Endothelial cell of umbilical vein (primary cell): ENCODE measurements at places on chromosomes 3 and 15. TPM values are rescaled to one million over a fixed set of nuclear protein-coding genes. Genes with fewer than 3 reads are reported as not detected.

- no peak for DNase-seq
Measured at GRCh38 chr3:123561188-123561587, 23.7 kb downstream of the HACD2 start.

GRCh38 chr3:59609657-59610348 is 560.0 kb upstream of the CFAP20DC start:
- no peak for DNase-seq

- no peak for DNase-seq
Measured at GRCh38 chr3:113008117-113008516, 17.3 kb downstream of the GTPBP8 start.

GRCh38 chr3:127045435-127046045 is 62.6 kb downstream of the PLXNA1 start:
- no peak for DNase-seq

DNA sequence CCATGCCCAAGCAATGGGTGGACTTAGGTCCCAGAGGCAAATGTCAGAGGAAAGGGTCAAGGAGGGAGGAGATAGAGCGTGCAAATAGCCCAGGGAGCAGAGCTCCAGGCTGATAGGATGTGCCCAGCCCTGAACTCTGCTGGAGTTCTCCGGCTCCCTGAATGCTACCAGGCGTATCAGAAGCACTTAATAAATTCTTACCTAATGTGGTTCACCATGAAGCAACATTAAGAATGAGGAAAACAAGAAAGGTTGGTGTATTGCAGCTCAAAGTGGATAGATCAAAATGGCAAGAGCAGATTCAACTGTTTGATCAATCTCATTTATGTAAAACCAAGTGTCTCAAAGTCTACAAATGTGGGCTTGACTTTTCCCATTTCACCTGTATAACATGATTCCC is 38.3 kb downstream of the PXYLP1 start:
- DNase-seq, result no peak

- DNase-seq, result no peak
Measured at GRCh38 chr15:64024172-64025050, 21.9 kb downstream of the DAPK2 start.

DNA sequence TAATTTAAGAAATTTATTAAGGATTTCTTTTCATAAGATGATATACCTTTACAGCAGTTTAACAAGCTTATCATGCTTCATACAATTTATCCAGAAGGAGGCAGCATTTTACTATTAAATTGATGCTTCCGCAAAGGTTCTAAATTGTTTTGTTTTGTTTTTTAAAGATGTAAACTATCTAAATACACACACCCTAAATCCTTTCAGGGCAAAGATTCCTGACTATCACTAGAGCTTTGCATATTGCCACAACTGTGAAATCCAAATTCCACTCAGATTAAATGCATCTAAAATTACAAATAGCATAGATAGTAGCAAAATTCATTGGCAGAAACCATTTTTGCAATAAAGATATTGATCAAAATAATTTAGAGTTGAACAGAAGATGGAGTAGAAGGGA is 44.5 kb upstream of the CCNL1 start:
- peak; percentile 74 for DNase-seq

CYP8B1 gene
- polyA plus RNA-seq, result not detected in 2 replicates

TMEM44 gene
- polyA plus RNA-seq, result 88.8 and 93.8 TPM in 2 replicates

GRCh38 chr15:78321041-78321570 is 19.0 kb upstream of the CRABP1 start:
- DNase-seq, result no peak

GUCA1C gene
- polyA plus RNA-seq, result not detected in 2 replicates

DNA sequence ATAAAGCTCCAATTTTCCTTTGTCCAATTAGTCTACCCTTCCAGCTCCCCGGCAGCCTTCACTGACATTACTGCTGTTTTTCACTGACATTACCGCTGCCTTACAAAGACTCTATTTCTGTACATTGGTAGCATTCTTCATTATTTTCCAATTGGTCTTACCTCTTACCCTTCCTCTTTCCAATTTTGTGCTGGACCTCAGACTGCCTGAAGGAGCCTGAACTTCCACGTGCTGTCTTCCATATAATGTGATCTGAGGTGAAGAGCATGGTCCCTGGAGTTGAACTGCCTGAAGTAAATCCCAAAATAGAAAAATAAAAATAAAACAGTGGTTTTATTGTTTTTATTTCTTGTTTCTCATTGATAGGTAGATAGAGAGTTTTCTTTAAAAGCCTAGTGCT is 9.2 kb upstream of the TNIK start:
- no peak for DNase-seq

- DNase-seq, result no peak
Measured at GRCh38 chr3:168327856-168328255, 232.1 kb upstream of the GOLIM4 start.

DNA sequence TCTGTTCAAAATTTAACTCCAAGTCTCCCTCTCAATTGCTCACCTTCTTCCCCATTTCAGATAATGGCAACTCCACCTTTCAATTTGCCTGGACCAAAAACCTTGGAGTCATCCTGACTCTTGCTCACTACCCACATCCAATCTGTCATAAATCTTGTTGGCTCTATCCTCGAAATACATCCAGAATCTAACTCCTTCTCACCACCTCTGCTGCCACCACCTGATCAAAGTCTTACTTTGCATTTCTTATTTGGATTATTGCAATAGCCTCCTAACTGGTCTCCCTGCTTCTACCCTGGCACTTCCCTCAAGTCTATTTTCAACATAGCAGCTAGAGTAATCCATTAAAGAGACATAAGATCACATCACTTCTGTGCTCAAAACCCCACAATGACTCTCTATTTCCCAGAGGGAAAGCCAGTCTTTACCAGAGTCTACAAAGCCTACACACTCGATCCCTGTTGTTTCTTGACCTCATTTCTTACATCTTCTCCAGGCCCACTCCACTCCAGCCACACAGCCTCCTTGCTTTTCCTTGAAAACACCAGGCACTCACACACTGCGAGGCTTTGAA is 86.6 kb downstream of the GPR156 start:
- DNase-seq, result peak; percentile 39

GRCh38 chr15:62469874-62470688 is 305.0 kb upstream of the C2CD4B start:
- DNase-seq, result no peak

DNA sequence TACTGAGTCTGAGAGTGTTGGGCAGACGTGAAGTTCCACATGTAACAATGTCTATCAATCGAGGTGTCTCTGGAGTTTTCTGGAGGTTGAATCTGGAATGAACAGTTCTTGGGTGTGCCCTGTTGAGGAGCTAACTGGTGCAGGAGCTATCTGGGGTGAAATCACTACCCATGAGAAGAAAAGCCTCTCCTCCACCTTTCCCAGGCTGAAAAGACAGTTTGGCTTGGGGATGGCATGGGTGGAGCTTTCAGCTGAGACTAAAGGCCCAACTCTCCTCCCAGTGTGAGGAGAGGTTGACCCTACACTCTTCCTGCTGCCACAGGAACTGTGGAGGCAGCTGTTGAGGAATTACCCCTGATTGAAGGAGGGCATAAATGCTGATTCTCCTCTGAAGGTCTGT is 54.4 kb upstream of the LRRFIP2 start:
- no peak for DNase-seq

- DNase-seq, result no peak
Measured at GRCh38 chr15:77568973-77569728, 63.6 kb downstream of the LINGO1 start.

TM4SF18 gene
- 150 and 163 TPM in 2 replicates for polyA plus RNA-seq

ITIH1 gene
- not detected in 2 replicates for polyA plus RNA-seq

GRCh38 chr15:78088773-78089080 is 3.6 kb upstream of the SH2D7 start:
- DNase-seq, result no peak

- no peak for DNase-seq
Measured at GRCh38 chr3:193680220-193680619, 87.2 kb downstream of the OPA1 start.

ZNF80 gene
- not detected in 2 replicates for polyA plus RNA-seq

DNA sequence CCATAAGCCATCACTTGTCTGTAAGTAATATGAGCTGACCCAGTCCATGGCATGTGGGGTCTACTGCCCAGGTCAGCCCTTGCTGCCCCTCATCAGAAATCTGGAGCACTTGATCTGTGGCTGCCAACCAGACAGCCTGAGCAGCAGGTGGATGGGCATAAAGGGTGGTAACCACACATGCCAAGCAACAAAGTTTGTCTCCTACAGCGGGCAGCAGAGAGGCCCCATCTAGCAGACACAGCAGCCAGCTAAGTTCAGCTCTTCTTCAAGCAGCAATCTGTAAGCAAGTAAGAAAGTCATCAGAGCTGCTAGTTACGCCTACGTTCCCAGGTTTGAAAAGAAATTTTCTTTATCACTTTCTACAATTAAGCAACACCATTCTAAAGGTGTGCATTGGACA is 27.9 kb downstream of the CHCHD4 start:
- no peak for DNase-seq

DNA sequence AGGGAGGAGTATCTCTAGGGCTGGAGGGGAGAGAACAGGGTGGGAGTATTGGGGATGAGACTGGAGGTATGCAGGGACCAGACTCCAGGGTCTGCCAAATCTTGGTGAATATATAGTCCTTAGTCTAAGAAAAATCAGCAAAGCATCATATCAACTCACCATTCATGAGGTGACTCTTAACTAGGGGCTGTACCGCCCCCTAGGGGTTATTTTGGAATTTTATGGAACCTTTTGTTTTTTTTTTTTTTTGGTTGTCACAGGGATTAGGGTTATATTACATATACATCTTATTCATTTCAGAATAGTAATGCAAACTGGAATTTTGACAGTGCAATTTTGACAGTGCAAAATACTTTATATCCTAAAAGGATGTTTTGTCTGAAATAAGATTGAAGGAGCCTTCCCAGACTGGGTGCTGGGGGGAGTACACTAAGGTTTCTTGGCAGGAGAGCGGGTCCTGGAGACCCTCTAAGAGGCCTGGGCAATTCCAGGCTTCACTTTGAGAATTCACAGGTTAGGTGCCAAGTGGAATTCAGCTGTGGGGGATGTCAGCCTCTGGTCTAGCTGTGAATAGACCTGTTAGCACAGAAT is 7.5 kb downstream of the CMTM7 start:
- peak; percentile 73 for DNase-seq

DNA sequence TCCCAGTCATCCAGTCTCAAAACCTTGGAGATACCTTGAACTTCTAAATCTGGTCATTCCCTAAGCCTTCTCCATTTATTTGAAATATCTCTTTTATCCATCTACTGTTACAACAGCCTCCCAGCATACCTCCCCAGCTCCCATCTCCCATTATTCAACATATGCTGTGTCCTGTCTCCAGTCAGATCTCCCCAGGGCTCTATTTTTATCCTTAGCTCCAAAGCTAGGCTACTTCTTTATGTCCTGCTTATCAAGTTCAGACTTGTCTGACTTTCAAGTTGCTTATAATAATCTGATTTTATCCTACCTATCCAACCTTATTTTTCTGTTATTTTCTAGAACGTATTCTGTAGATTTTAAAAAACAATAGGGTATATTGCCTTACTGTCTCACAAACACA is 44.2 kb downstream of the IQGAP1 start:
- no peak for DNase-seq

DNA sequence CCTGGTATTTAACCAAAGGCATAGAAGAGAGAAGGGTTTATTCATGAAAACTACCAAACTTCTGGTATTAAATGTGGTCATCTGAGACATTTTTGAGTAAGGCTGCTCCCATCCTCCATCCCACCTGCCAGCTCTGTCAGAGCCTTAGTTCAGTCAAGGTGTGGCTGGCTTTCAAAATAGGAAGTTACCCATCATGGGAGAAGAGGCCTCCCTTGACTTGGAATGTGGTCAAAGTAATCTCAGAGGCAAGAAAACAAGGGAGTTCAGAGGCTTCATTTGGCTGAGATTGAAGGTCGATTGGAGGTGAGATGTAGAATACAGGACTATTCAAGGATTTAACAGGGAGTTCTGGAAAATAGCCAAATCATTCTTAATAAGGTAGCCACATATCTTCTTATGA is 540.4 kb upstream of the ARRDC4 start:
- no peak for DNase-seq

- DNase-seq, result no peak
Measured at GRCh38 chr15:93803421-93804152, 427.8 kb upstream of the MCTP2 start.

- DNase-seq, result peak; percentile 29
Measured at GRCh38 chr15:31020542-31020941, 29.1 kb upstream of the MTMR10 start.

- peak; percentile 29 for DNase-seq
Measured at GRCh38 chr3:143063018-143063417, 56.6 kb upstream of the CHST2 start.

- DNase-seq, result no peak
Measured at GRCh38 chr15:73872346-73872745, 1.0 kb upstream of the TBC1D21 start.

- DNase-seq, result no peak
Measured at GRCh38 chr3:34863485-34863884, 775.8 kb upstream of the ARPP21 start.

KLHL6 gene
- polyA plus RNA-seq, result 5.1 and 5.7 TPM in 2 replicates

DNA sequence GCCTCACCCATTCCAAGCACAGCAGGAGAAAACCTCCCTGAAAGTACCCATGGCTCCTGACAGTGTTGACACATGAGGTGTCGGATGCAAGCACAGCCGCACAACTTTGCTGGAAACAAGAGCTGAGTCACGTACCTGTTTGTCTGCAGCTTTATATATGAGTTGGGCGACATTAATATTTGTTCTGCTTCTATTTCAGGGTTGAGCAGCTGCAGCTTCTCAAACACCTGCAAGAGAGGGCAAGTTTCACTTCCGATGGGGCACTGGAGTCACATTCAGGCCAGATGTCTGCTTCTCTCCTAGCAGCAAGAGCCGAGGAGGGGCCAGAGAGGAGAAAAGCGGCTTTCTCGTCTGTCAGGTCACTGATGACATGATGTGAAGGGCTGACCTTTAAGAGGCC is 88.0 kb downstream of the NUP210 start:
- DNase-seq, result no peak

DNA sequence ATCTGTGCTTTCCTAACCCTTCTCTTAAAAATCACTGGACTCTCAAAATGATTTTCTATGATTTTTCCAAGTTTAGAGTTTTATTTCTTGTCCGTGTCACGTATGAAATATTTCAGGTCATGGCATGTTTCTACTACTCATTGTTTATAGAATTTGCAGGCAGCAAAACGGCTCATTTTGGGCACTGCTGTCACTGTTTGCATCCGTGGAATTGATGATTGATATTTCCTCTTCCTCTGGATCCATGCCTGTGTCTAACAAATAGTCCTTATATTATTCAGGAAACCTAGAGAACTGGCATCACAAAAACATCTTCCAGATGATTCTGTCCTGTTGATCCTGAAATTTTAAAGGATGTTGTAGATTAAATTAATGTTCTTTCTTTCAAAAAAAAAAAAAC is 47.6 kb downstream of the LARS2 start:
- DNase-seq, result peak; percentile 92
